ENCODE measurements at places on chromosomes 2 and 18. TPM values are rescaled to one million over a fixed set of nuclear protein-coding genes. Genes with fewer than 3 reads are reported as not detected.
A peak's percentile ranks its signal among the peaks of the same experiment; 100 is the strongest.

ME2 gene
- total RNA-seq: 25.1 TPM

CASP10 gene
- 19.0 TPM for total RNA-seq

APOB gene
- 0.46 TPM for total RNA-seq

KDM3A gene
- 43.6 TPM for total RNA-seq

SOX11 gene
- total RNA-seq: 0.03 TPM

- no peaks in the 10 kb centered on the region for H3K36me3 ChIP-seq
- DNase-seq: no peak
- H3K4me1 ChIP-seq: no peaks in the 10 kb centered on the region
- H3K27me3 ChIP-seq: peaks cover 2% of the 10 kb centered on the region
- H3K4me3 ChIP-seq: no peak overlapping the region
Observed at GRCh38 chr2:194464964-194465638, 1191.9 kb upstream of the SLC39A10 start.

DNA sequence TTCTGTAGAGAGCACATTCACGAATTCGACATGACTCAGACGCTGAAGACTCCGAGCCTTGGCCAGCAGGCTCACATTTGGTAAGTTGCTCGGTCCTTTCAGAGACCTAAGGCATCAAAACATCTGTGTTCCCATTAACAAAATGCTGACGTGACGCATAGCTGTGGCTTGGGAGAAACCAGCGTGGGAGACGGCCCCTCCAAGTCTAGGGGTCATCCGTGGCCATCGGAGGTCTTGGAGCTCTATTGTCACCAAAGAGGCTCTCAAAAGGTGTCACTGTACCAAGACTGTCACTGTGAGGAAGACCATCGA lies 14.9 kb downstream of the FBLN7 start:
- no peaks in the 10 kb centered on the region for H3K27me3 ChIP-seq
- no peak for DNase-seq
- H3K4me3 ChIP-seq: no peak overlapping the region
- no peaks in the 10 kb centered on the region for H3K4me1 ChIP-seq
- H3K36me3 ChIP-seq: no peaks in the 10 kb centered on the region

DNA sequence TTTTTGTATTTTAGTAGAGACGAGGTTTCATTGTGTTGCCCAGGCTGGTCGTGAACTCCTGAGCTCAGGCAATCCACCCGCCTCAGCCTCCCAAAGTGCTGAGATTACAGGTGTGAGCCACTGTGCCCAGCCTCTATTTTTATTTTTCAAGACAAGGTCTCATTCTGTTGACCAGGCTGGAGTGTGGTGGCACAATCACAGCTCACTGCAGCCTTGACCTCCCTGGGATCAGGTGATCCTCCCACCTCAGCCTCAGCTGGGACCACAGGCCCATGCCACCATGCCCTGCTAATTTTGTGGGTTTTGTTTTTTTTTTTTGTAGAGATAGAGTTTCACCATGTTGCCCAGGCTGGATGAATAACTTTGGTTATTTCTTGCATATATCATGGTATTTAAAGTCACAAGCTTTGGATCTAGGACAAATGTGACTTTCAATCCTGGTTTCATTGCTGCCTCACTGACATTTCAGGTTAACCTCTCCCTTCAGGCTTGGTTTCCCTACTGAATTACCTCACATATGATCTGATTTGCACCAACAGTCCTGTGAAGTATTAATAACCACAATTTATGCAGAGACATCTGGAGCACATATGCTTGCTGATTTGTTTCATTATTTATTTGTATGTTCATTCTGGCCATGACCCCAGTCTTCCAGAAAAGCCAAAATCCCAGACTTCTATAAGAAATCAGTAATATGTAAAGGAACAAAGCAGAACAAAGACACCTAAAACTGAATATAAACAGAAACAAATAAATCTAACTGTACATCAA lies 17.5 kb upstream of the RAB31 start:
- no peaks in the 10 kb centered on the region for H3K27me3 ChIP-seq
- no peak overlapping the region for H3K27ac ChIP-seq
- H3K4me1 ChIP-seq: peaks cover 3% of the 10 kb centered on the region
- no peak overlapping the region for H3K4me3 ChIP-seq
- no peaks in the 10 kb centered on the region for H3K36me3 ChIP-seq
- DNase-seq: no peak

GRCh38 chr2:23824777-23825212 lies 102.1 kb downstream of the ATAD2B start:
- peaks cover 3% of the 10 kb centered on the region for H3K4me1 ChIP-seq
- H3K27ac ChIP-seq: no peak overlapping the region
- no peak for DNase-seq

- H3K4me1 ChIP-seq: no peaks in the 10 kb centered on the region
- peak overlapping the region; percentile 69 for H3K27ac ChIP-seq
- no peaks in the 10 kb centered on the region for H3K36me3 ChIP-seq
- H3K4me3 ChIP-seq: peak overlapping the region; percentile 86
- no peaks in the 10 kb centered on the region for H3K27me3 ChIP-seq
Observed at GRCh38 chr2:169694894-169695260, 608 bp downstream of the PHOSPHO2 start.

DNA sequence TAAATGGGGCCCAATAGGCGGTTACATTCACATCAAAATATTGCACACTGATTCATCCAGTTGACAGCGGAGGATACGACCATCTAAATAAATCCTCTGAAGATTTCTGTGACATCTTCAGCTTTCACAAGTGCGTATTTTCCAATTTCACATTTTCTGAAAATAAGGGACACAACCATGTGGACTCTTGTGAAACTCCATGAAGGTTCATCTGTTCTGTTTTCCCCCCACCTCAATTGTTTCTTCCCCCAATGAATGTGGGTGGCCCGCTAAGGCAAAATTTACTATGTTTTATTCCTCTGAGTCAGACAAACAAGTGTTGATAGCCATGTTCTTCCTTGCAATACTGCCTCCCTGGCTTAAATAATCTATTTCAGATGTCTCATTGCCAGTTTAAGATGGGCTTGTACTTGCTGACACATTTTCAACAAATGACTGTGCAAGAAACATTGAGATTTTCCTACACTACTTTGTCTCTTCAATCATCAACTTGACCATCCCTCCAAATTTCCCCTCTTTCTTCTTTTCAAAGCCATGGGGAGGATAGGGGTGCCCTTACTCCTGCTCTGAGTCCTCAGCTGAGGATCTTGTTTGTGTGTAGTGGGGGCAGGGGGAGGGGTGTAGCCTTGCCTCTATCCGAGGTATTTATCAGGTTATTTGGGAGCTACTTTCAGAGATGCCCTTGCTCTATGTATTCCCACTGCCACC lies 78.2 kb downstream of the BCL11A start:
- no peak overlapping the region for H3K27ac ChIP-seq
- no peaks in the 10 kb centered on the region for H3K4me1 ChIP-seq
- H3K36me3 ChIP-seq: no peaks in the 10 kb centered on the region

- no peaks in the 10 kb centered on the region for H3K4me1 ChIP-seq
- no peaks in the 10 kb centered on the region for H3K36me3 ChIP-seq
Observed at GRCh38 chr2:54726431-54726830, 3.0 kb downstream of the EML6 start.

GRCh38 chr2:287911-288757 lies at the start of gene ALKAL2:
Gene ALKAL2 (minus strand): TSS chr2:288091. CDS start chr2:287835, 256 bp downstream.
- H3K27me3 ChIP-seq: no peaks in the 10 kb centered on the region
- peak within 1 kb of the TSS; percentile 50 for H3K27ac ChIP-seq
- peak; percentile 28 for DNase-seq
- peak within 1 kb of the TSS; percentile 62 for H3K4me3 ChIP-seq
- H3K36me3 ChIP-seq: no peaks in the 10 kb centered on the region
- peaks cover 11% of the 10 kb centered on the region for H3K4me1 ChIP-seq

- no peak overlapping the region for H3K4me3 ChIP-seq
- no peaks in the 10 kb centered on the region for H3K27me3 ChIP-seq
- DNase-seq: no peak
- H3K36me3 ChIP-seq: no peaks in the 10 kb centered on the region
- no peaks in the 10 kb centered on the region for H3K4me1 ChIP-seq
- no peak overlapping the region for H3K27ac ChIP-seq
Observed at GRCh38 chr2:68357605-68358337, 7.3 kb upstream of the PLEK start.

- no peak overlapping the region for H3K27ac ChIP-seq
- H3K4me3 ChIP-seq: no peak overlapping the region
- peaks cover 6% of the 10 kb centered on the region for H3K4me1 ChIP-seq
- DNase-seq: peak; percentile 12
- H3K27me3 ChIP-seq: no peaks in the 10 kb centered on the region
Observed at GRCh38 chr2:109527846-109528705, 85.7 kb downstream of the SEPTIN10 start.

- peaks cover under 1% of the 10 kb centered on the region for H3K4me1 ChIP-seq
- no peaks in the 10 kb centered on the region for H3K27me3 ChIP-seq
- no peak for DNase-seq
Observed at GRCh38 chr2:239351687-239352086, 49.1 kb downstream of the HDAC4 start.

DNA sequence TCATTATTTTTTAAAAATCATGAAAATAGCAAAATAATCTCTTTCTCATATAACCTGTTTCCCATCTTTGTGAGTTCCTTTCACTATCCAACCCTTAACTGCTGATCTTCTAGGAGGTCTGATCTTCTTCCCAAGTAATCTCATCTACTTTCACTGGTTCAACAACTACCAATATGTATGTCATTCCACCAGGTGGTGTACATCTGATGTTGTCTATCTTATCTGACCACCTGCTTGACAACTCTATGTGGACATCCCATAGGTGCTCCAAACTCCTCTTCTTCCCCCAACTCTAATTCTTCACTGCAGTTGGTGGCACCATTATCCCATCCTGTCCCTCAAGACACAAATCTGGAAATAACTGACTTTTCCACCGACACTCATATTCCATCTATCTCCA lies 62.5 kb downstream of the FAM228A start:
- no peaks in the 10 kb centered on the region for H3K4me1 ChIP-seq
- no peak for DNase-seq
- H3K36me3 ChIP-seq: no peaks in the 10 kb centered on the region
- no peak overlapping the region for H3K4me3 ChIP-seq

DNA sequence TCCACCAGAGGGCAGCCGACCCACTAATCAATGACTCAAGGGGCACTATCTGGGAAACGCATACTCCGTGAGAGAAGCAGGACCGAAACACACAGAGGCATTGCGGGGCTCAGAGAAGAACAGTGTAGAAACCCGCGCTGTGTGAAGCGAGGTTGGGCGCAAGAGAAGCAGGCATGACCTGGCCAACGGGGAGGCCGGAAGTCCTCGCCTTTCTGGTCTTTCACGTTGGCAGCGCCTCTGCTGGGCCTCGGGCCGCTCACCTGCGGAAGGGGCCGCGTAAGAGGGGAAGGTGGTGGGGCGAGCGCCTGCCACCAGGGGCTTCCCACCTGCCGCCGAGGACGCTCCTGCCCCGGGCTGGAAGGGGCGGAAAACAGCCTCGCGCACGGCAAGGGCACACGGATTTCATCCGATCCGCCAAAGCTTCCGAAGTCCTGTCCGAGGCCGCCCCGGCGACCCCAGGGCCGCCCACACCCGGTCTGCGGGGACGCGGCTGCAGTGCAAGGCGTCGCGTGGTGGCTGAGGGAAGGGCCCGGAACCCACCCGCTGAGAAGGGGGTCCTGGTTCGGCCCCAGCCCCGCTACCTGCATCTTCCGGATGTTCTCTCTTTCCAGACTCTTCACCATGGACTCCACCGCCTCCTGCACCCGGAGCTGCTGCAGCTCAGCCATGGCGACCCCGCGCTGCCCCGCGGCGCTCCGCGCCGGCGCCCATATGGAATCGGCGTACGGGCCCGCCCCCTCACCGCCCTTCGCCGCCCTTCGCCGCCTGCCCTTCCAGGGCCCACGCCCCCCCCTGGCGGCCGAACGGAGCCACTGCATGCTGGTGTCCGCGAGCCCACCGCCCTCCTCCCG lies at the start of gene FAM136A:
FAM136A (minus strand) TSS at position 724 of the 851 bp plus-strand sequence; CDS start at position 668, 56 bp downstream.
- H3K27me3 ChIP-seq: no peaks in the 10 kb centered on the region
- DNase-seq: peak; percentile 88
- no peaks in the 10 kb centered on the region for H3K36me3 ChIP-seq
- H3K4me3 ChIP-seq: peak within 1 kb of the TSS; percentile 82
- peak within 1 kb of the TSS; percentile 75 for H3K27ac ChIP-seq

DNA sequence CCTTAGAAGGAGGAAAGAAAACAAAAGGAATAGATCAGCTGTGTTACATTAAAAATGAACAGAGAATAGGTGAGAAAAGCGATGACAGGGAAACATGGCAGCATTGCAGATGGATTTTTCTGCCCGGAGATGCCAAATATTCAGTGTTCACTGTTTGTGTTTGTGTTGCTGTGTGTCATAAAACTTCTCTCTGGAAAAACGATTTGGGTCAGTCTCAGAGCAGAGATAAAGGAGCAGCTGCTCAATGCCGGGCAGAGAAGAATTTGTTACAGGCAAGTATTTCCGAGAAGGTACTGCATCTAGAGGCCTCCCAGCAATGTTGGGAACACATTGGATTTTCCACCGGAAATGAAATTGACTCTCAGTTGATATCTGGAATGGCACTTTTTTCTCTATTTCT lies 156.4 kb upstream of the KLHL14 start:
- no peaks in the 10 kb centered on the region for H3K36me3 ChIP-seq
- H3K4me1 ChIP-seq: no peaks in the 10 kb centered on the region
- H3K27ac ChIP-seq: no peak overlapping the region

GRCh38 chr18:10234912-10235660 lies 219.3 kb upstream of the APCDD1 start:
- no peaks in the 10 kb centered on the region for H3K27me3 ChIP-seq
- H3K4me3 ChIP-seq: no peak overlapping the region
- DNase-seq: peak; percentile 51
- no peak overlapping the region for H3K27ac ChIP-seq
- no peaks in the 10 kb centered on the region for H3K36me3 ChIP-seq

GRCh38 chr2:69997015-69997830 lies 35.8 kb upstream of the ASPRV1 start:
- no peak overlapping the region for H3K4me3 ChIP-seq
- no peaks in the 10 kb centered on the region for H3K27me3 ChIP-seq
- no peak overlapping the region for H3K27ac ChIP-seq

GRCh38 chr18:12929477-12930083 lies 18.2 kb upstream of the SEH1L start:
- H3K4me1 ChIP-seq: peaks cover 1% of the 10 kb centered on the region
- H3K27me3 ChIP-seq: no peaks in the 10 kb centered on the region
- H3K27ac ChIP-seq: no peak overlapping the region
- H3K4me3 ChIP-seq: no peak overlapping the region

- H3K27me3 ChIP-seq: no peaks in the 10 kb centered on the region
- H3K27ac ChIP-seq: no peak overlapping the region
- no peaks in the 10 kb centered on the region for H3K36me3 ChIP-seq
- no peaks in the 10 kb centered on the region for H3K4me1 ChIP-seq
- no peak for DNase-seq
Observed at GRCh38 chr2:235847576-235847975, 320.6 kb downstream of the GBX2 start.

- H3K36me3 ChIP-seq: no peaks in the 10 kb centered on the region
- no peak for DNase-seq
- no peak overlapping the region for H3K4me3 ChIP-seq
- no peaks in the 10 kb centered on the region for H3K4me1 ChIP-seq
- no peaks in the 10 kb centered on the region for H3K27me3 ChIP-seq
Observed at GRCh38 chr2:34534341-34534740, 935.2 kb upstream of the FAM98A start.

DNA sequence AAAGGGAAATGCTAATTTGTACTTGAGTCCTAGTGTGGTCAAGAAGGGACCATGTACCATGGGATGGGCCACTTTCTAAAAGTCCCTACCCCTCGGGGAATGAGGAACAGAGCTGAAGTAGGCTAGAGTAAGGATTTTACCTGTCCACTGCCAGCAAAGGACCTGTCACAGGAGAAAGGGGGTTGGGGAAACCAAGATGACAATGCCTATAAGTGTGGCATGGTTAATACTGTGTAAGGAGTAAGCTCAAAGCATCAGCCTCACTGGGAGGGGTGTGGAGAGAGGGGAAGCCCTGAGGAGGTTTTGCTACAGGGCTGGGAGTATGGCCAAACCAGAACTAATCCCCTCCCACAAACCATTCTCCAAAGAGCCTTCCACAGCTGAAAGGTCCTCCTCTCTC lies 15.8 kb downstream of the GKN2 start:
- DNase-seq: no peak
- H3K27me3 ChIP-seq: no peaks in the 10 kb centered on the region
- no peaks in the 10 kb centered on the region for H3K36me3 ChIP-seq
- H3K4me3 ChIP-seq: no peak overlapping the region
- no peak overlapping the region for H3K27ac ChIP-seq

Data from ovary (tissue), 10 donors.